Stimulated activated CD8-positive, alpha-beta memory T cell treated with anti-CD3 and anti-CD28 coated beads, Interleukin-4, amount 100 ng/mL, for 1 hour (primary cell): ENCODE measurements at places on chromosomes 6 and 20.

DNA sequence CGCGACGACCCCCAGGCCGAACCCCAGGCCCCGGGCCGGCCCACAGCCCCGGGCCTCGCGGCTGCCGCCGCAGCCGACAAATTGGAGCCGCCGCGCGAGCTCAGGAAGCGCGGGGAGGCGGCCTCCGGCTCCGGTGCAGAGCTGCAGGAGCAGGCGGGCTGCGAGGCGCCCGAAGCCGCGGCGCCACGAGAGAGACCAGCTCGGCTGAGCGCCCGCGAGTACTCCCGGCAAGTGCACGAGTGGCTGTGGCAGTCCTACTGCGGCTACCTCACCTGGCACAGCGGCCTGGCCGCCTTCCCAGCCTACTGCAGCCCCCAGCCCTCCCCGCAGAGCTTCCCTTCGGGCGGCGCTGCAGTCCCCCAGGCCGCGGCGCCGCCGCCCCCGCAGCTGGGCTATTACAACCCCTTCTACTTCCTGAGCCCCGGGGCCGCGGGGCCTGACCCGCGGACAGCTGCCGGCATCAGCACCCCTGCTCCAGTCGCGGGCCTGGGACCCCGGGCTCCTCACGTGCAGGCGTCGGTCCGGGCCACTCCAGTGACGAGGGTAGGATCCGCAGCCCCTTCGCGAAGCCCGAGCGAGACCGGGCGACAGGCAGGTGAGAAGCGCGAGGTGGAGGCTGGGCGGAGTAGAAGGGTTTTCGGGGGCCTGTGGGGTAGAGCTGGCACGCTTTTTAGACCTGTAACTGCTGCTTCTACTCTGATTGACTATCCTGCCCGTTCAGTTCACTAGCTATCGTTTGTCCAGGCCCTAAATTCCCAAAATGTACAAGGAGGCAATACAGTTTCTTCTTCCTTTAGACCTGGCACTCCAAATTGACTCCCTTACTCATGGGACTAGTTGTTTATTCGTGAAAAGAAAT lies 654 bp downstream of the FAM8A1 start:
- peak; percentile 18 for DNase-seq

GRCh38 chr6:47371870-47372255 lies 62.2 kb upstream of the TNFRSF21 start:
- DNase-seq: no peak

DNA sequence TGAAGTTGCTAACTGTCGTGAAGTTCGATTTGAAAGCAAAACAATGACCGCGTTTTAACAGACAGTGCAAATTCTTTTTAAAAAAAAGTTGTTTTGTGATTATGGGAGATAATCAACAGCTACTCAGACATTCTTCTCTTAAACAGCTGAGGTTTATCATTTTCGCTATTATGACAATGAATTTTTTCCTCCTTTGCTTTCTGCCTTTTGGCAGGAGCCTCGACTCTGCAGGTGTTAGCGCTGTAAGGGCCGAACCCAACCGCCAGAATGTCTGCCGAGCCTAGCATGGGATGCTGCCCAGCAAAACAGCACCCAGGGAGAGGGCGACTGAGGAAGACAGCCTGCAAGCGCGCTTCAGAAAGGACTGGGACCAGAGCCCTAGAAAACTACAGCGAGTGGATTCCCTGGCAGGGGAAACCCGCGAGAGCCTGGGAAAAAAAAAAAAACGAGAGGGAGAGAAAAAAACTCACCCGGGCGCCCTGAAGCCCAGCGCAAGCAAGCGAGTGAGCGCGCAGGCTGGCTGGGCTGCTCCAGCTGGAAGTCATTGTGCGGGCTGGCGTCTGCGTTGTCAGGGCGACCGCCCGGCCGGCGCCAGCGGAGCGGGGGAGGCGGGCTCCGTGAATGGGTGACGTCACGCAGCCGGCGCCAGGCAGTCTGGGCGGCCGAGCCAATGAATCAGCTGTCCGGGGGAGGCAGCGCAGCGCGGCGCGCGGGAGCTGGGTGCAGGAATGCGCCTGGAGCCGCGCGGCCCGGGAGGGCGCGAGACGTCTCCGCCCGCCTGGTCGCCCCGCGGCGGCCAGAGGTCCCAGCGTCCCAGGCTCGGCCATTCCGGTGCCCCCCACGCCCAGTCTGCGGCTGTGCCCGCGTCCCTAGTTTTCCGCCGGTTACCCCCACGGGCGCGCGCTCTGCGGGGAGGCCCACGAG lies 32.7 kb upstream of the ID4 start:
- DNase-seq: no peak

DNA sequence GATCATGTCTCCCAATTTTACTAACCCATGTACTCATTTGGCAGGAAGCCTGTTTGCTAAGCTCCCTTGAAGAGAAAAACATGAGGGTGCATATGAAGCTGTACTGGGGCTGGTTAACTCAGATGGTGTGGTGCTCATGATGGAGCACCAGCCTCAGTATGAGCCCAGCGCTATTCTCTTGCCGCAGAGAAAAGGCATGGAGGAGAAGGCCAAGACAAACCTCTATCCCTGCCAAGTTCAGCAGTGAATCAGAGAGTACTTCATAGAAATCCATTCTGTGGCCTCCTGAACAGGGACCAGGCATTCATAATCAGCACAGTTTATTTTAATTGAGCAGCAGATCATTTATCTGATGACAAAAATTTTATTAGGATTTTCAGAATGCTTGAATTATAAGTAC lies 398.1 kb downstream of the LMBRD1 start:
- no peak for DNase-seq

GRCh38 chr20:13302647-13303450 lies 81.8 kb downstream of the ISM1 start:
- DNase-seq: no peak

DNA sequence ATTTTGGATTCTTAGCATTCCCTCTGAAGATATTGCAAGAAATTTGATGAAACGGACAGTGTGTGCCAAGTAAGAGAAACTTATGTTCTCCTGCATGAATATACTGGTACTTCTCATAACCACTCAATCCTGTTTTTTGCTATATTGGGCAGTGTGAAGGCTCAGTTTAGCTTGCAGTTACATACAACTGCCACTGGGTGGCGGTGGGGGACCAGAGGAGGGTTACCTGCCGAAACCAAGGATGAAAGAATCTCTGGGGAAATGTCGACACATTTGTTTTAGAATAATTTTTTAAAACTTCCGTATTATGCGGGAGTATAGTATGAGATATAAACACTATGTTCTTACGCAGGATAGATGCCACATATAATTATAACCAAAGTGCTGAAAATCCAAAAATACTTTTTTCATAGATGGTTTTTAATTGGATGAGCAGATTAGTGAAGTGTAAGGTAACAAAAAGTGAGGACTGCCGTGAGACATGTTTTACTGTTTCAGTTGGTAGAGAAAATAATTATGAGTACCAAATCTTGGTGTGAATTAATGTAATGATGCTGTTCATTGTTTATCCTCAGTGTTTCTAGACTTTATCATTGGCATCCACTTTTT lies 9.7 kb downstream of the TRMT11 start:
- DNase-seq: peak; percentile 42

- no peak for DNase-seq
Measured at GRCh38 chr6:18595774-18596530, 208.8 kb downstream of the RNF144B start.

GRCh38 chr6:138527411-138528088 lies 28.3 kb upstream of the NHSL1 start:
- no peak for DNase-seq

DNA sequence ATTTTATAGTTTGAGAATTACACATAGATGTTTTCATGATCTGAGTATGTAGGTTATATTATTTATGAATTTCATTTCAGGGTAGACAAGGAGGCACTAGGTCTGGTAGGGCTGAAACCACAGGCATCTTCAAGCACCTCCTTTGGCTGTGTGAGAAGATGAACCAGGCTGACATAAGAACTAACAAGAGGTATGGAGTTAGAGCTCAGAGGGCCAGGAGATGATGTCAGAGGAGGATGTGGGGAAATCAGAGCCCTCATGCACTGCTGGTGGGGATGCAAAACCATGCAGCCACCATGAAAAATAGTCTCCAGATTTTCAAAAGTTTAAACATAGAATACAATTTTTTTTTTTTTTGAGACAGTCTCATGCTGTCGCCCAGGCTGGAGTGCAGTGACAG lies 13.6 kb upstream of the RIPOR3 start:
- no peak for DNase-seq

DNA sequence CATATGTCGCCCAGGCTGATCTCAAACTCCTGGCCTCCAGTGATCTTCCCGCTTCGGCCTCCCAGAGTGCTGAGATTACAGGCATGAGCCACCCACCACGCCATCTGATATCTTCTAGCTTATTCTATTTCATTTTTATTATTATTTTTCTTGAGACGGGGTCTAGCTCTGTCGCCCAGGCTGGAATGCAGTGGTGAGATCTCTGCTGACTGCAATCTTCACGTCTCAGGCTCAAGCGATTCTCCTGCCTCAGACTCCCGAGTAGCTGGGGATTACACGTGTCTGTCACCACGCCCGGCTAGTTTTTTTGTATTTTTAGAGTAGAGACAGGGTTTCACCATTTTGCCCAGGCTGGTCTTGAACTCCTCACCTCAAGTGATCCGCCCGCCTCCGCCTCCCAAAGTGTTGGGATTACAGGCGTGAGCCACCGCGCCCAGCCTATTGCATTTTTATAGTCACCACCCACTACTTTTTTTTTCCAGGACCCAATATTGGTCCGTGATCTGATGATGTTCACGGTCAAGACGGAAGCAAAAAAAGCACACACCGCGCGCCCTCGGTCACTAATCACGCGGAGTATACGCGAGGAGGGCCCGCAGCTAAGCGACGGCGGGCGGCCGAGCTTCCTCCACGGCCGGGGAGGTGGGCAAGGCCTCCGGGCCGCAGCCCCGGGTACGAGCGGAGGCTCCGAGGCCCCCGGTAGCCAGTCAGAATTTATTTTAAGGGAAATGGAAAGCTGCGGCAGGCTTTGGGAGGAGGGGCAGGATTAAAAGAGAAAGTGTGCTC lies 1.1 kb upstream of the LSM14B start:
- DNase-seq: no peak

GRCh38 chr6:27149150-27149549 lies 98.4 kb upstream of the PRSS16 start:
- no peak for DNase-seq

DNA sequence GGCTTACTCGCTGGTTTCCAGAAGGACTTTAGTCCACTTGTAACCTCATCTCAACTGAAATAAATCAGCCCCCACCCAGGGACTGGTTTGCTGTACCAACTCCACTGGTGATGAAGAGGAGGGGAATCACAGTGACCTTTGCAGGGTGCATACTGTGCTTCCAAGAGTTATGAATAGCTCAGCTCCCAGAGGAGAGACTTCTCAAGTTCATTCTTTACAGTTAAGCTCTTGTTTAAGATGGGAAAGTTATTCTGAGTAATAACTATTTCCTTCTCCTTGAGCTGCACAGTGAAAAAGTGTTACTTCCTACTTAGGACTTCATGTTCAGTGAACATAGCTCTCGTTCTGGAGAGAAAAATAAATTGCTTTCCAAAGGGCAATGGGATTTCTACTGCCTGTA lies 166.5 kb upstream of the ECI2 start:
- DNase-seq: no peak

- no peak for DNase-seq
Measured at GRCh38 chr6:13557841-13558240, 16.6 kb upstream of the SIRT5 start.

DNA sequence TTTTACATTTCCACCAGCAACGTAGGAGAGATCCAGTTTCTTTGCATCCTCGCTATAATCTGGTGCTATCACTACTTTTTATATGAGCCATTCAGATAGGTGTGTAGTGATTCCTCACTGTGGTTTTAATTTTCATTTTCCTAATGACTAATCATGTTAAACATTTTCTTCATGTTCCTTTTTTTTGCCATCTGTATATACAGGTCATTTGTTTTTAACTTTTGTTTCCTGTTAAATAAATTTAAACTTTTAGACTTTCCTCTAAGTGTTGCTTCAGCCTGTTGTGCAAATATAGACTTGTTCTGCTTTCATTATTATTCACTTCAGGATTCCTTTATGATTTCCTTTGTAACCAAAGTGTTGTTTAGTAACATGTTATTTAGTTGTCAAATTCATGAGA lies 697.4 kb downstream of the PTPRT start:
- no peak for DNase-seq

- no peak for DNase-seq
Measured at GRCh38 chr20:36579996-36580545, 6.7 kb downstream of the TGIF2 start.

DNA sequence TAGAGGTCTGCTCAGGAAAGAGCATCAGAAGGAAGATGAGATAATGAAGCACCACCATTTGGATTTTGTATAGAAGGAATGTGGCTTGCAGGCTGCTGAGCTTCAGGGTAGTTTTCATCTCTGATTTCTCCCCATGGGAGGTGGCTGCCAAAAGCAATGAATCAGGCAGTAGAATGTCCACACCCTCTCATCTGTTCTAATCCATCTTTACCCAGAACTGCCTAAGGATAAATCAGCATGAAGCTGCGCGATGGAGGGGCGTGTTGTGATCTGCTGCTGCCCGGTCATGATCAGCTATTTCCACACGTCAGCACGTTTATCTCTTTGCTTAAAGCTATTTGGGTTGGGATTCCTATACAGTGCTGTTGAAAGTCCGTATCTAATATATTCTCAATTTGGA lies 295.4 kb downstream of the FOXA2 start:
- DNase-seq: no peak

GRCh38 chr20:8310618-8311017 lies 178.6 kb downstream of the PLCB1 start:
- no peak for DNase-seq

DNA sequence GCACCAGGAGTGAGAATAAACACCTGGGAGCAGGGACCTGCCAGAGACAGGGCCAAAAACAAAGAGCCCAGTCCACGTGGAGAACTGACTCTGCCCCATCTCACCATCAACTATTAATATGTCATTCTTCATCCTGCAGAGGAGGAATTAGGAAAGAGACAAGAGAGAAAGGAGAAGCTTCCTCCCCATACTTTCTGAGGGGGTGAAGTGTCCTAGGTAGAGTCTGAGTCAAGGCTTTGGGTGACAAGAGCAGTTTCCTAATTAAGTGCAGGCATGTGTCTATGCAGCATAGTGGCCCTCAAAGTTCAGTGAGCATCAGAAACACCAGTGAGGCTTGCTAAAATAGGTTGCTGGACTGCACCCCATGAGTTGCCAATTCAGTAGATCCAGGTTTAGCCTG lies 40.7 kb upstream of the BMP2 start:
- DNase-seq: no peak

DNA sequence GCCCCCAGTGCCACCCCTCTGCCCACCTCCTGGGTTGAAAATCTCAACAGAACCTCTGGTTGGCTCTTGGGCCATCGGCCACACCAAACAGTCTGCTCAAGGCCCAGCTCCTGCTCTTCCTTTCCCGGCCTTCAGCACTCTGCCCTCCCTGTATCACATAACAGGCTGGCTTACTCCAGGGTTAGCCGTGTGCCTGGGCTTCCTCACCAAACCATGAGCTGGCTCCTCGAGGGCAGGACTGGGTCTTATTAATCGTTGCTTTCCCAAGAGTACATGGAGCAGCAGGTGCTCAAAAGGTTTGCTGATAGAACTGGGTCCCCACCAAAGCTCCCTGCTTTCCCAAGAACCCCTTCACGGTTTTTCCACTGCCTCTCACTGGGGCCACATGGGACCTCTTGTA lies 12.7 kb upstream of the FAM83C start:
- no peak for DNase-seq

- DNase-seq: no peak
Measured at GRCh38 chr6:47278545-47278944, 31.2 kb downstream of the TNFRSF21 start.
